ENCODE measurements at places on chromosomes 7 and 10.

- no peak for DNase-seq
Measured at GRCh38 chr10:89279421-89279869, 22.4 kb upstream of the IFIT2 start.

- DNase-seq, result no peak
Measured at GRCh38 chr7:33748793-33749192, 156.5 kb upstream of the BMPER start.

- no peak for DNase-seq
Measured at GRCh38 chr10:77944519-77944918, 18.0 kb upstream of the DLG5 start.

GRCh38 chr7:2892549-2892948 lies 48.4 kb upstream of the GNA12 start:
- DNase-seq, result no peak

DNA sequence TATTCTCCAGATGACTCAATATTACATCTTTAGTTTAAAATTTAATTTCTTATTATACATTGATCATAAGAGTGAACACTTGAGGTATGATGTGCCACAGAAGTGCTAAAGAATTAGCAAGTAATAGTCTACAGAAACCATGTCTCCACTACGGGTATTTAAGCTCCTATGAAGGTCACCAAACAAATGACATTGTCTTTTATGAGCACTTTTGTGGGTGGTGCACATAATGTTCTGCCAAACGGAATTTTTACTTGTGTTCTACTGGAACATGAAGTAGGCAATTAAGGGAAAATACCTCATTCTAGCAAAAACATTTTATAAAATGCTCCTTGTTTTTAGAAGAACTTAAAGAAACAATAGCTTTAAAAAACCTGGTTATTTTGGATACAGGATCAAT lies 27.4 kb upstream of the CUBN start:
- DNase-seq, result no peak

- no peak for DNase-seq
Measured at GRCh38 chr7:39623732-39624441, 515 bp downstream of the RALA start.

DNA sequence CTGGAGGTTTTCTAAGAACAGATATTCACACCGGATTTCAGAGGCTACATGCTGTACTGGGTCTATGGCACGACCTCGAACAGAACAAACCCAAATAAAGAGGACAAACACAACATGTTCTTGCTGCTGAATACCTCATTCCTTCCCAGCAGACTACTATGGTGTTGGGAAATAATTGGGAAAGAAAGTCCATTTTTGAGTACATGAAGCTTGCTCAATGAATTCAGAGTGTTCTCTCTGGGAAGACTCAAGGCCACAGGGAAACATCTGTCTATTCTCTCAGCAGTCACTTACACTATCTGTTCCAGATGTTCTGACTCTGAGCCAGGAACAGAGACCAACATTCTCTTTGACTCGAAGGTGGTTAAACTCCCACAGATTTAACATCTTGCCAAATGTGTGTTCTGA lies 30.9 kb downstream of the LAMB1 start:
- DNase-seq, result no peak

- DNase-seq, result no peak
Measured at GRCh38 chr10:68625316-68625921, 65.3 kb downstream of the TET1 start.

GRCh38 chr10:72637398-72637857 lies 11.5 kb upstream of the MICU1 start:
- no peak for DNase-seq

DNA sequence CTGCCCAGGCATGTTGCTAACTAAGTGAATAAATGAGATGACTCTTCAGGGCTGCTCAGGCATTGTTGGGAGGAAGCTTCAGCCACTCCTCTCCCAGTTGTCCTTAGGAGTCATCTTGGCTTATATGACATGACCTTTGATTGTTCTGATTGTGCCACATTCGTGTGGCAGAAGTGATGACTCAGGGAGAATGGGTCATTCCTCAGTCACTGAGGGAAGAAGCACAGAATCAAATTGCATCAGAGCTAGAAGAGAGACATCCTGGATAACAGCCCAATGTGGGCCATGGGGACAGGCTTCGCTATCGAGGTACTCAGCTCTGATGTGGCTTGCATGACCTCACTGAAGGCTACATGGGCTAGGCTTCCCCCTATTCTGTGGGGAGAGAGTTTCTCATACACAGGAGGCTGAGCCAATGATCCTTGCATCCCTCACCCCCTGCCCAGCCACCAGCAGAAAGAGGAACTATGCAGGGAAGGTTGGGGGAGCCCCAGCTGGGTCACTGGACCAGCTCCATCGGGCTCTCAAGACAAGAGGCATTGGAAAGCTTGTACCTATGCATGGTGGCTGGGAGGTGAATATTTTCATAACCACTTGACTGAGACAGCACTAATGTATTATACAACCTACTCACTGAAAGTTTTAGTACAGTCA lies 6.0 kb upstream of the HMX3 start:
- DNase-seq, result no peak

GRCh38 chr10:1359626-1359955 lies 303.4 kb downstream of the WDR37 start:
- DNase-seq, result no peak
